ENCODE measurements at places on chromosomes 12 and 14.

DNA sequence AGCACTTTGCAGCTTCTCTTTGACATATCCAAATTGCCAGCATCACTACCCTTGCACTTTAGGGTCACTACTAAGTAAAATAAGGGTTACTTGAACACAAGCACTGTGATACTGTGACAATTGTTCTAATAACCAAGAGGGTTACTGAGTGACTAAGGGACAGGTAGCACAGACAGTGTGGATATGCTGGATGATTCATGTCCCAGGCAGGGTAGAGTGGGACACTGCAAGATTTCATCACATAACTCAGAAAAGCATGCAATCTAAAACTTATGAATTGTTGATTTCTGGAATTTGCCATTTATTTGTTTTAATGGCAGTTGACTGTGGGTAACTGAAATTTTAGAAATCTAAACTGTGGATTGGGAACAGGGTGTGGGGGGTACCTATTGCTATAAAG is 218.8 kb downstream of the KITLG start:
- no peak for DNase-seq

DNA sequence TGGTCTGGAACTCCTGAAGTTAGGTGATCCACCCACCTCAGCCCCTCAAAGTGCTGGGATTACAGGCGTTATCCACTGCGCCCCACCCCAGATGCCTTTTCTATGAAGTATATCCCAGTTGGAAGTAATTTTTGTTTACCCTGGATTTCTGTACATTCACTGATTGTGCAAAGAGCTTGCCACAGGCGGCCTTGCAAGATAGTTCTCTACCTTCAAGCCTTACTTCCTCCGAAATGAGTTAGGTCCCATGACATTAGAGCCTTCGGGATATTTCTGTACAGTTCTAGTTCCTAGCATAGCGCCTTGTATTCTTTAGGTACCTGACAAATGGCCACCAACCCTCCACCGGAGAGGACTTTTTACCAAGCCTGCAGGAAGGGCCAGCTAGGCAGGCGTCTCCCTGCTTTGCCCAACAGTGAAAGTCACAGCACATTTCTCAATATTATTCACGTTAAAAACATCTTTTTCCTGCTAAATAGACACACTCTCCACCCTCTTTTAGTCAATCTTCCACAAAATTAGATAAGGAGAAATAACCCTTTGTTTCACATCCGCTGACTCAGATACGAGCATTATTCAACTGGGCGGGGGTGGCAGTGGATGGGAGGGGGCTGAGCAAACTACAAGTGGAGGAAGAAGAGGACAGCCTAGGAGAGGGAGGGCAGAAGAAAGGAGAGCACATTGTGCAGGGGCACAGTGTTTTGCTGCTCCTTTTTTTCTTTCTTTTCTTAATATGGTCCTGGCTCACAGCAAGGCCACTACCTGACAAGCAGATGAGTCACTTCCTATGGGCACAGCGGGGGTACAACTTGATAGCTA is 40.0 kb upstream of the CAPRIN2 start:
- no peak for DNase-seq

DNA sequence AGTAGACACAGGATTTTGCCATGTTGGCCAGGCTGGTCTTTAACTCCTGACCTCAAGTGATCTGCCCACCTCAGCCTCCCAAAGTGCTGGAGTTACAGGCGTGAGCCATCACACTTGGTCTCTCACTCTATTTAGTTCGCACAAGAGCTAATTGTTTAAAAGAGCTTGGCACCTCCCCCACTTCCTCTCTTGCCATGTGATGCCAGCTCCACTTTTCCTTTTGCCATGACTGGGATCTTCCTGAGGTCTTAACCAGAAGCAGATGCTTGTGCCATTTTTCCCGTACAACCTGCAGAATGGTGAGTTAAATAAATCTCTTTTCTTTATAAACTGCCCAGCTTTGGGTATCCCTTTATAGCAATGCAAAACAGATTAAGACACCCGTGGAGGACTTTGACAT is 200.1 kb upstream of the FRMD6 start:
- DNase-seq = no peak

DNA sequence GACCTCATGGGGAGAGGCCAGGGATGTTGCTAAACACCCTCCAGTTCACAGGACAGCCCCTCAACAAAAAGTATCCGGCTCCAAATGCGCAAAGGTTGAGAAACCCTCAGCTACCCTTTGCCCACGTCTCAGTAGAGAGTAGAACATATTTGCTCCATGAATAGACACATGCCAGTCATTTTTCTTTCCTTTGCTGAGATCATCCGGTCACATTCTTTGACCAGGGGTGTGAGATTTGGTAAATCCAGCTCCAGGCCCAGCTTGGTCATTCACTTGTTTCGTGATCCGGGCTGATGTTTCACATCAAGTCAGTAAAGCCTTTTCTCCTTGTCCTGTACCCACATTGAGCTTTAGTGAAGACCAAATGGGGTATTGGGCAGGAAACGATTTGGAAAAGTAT is 83.6 kb upstream of the LHX5 start:
- no peak for DNase-seq

DNA sequence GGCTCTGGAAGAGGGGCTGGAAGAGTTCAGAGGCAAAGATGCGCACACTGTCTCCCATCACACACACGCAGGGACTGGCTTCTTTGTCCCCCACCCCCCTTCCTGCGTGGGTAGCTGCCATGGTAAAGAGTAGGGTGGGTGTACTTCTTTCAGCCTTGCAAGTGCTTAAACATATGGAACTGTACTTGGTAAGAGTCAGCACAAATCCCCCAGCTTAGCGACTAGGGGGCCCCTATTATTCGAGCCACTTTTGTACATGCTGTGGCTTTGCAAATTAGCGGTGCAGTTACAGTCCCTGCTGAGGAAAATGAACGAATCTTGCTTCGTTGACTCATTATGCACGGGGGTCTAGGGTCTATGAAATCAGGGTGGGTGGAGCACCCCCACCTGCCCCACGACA is 123.8 kb downstream of the AACS start:
- no peak for DNase-seq

DNA sequence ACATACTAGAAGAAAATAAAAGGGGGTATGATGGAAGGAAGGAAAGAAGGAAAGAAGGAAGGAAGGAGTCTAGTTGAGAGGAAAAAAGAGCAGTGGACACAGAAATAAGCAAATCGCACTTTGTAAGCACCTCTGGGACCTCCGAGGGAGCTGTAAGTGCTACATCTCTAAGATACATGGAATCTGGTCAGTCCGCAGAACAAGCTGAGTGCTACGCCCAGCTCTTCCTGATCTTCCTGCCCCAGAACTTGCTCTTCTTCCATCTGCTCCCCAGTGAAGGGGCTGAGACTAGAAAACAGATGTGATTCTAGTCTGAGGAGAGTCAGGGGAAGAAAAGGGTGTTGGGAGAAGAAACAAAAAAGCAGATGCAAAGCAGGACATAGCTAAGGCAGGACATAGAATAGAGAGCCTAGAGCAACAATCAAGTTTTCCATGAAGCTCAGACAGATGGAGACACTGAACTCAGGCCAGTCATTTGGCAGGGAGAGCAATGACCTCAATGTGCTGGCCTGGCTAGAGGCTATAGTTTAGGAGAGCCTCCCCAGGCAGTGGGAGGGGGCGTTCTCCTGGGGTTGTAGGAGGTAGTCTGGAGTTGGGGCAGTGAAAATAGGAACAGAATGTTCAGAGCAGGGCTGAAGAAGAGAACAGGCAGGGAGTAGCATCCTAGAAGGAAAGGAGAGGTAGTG is 1.7 kb upstream of the MFAP5 start:
- DNase-seq = no peak
